HuH-7.5 (cell line): ENCODE measurements at places on chromosomes 16 and 17.

- DNase-seq = no peak
Measured at GRCh38 chr17:19248928-19249574, 11.9 kb downstream of the EPN2 start.

GRCh38 chr17:64780096-64781013 is 118.2 kb upstream of the SMURF2 start:
- peak; percentile 65 for DNase-seq

- DNase-seq = no peak
Measured at GRCh38 chr17:58329035-58329809, 627 bp upstream of the TSPOAP1 start.

- DNase-seq = no peak
Measured at GRCh38 chr16:75628351-75628750, 5.3 kb upstream of the ADAT1 start.

DNA sequence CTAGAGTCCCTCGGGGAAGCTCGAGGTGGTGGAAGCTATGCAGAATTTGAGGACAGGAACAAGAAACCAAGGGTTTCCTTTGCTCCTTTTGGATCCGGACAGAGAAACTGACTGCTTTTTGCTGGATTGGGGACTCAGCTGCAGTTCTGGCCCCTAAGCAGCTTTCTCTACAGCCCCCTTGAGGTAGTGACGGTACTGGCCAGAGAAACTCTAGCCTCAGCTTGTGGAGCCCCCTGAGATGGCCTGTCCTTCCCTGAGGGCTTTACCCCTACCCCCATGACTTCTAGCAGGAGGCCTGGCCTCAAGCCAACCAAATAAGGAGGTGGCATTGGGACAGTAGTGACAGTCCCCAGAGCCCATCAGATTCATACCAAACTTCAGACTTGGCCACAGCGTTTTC is 118.1 kb downstream of the IRX5 start:
- no peak for DNase-seq

DNA sequence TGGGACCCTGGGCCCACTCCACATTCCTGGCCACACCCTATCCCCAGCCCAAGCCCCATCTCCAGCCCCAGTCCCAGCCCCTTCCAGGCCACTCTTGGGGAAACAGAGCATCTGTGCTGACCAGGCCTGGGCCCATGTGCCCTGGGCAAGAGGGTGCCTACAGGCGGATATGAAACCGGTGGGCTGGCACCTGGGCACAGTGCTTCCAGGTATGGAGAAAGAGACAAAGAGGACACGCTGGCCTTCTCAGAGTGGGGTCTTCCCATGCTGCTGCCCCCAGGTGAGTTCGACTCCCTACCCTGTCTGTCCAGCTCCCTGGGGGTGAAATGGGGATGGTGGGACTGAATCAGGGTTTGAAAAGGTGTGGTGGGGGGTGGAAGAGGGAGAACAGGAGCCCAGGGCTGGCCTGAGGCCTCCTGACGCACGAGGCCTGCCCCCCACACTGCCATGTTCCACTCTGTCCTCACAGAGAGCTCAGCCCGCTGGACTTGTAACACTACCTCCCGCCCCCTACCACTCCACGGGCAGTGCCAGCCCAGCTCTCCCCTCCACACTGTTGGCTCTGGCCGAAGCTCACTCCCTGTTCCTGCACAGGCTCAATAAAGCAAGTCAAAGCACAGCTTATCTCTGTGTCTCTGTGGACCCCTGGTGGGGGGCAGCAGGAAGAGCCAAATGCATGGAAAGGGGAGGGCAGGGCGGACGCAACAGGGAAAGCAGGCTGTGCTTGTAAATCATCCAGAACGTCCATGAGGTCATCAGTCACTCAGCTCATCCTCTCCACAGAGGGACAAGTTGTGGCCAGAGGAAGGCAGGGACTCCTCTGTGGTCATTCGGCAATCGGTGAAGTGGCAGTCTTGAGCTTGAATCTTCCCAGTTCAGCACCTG is 71.1 kb upstream of the TMEM97 start:
- no peak for DNase-seq
